ENCODE measurements at places on chromosomes 4 and X. TPM values are rescaled to one million over a fixed set of nuclear protein-coding genes. Genes with fewer than 3 reads are reported as not detected.

The PRSS12 gene
- total RNA-seq: 10.9 TPM

The TMEM31 gene
- not detected for total RNA-seq

The ASMTL gene
- 2.3 TPM for total RNA-seq

The FDCSP gene
- 0.97 TPM for total RNA-seq

The F8A3 gene
- not detected for total RNA-seq

The PCDH7 gene
- total RNA-seq: 0.45 TPM

The DCAF16 gene
- total RNA-seq: 24.3 TPM

The RTL3 gene
- total RNA-seq: not detected

The TNIP3 gene
- total RNA-seq: 0.06 TPM

The PGAM4 gene
- total RNA-seq: not detected

The VCX2 gene
- not detected for total RNA-seq

The CWH43 gene
- total RNA-seq: not detected

Measured in Daoy (cell line).